ENCODE measurements at places on chromosomes 4 and X.

DNA sequence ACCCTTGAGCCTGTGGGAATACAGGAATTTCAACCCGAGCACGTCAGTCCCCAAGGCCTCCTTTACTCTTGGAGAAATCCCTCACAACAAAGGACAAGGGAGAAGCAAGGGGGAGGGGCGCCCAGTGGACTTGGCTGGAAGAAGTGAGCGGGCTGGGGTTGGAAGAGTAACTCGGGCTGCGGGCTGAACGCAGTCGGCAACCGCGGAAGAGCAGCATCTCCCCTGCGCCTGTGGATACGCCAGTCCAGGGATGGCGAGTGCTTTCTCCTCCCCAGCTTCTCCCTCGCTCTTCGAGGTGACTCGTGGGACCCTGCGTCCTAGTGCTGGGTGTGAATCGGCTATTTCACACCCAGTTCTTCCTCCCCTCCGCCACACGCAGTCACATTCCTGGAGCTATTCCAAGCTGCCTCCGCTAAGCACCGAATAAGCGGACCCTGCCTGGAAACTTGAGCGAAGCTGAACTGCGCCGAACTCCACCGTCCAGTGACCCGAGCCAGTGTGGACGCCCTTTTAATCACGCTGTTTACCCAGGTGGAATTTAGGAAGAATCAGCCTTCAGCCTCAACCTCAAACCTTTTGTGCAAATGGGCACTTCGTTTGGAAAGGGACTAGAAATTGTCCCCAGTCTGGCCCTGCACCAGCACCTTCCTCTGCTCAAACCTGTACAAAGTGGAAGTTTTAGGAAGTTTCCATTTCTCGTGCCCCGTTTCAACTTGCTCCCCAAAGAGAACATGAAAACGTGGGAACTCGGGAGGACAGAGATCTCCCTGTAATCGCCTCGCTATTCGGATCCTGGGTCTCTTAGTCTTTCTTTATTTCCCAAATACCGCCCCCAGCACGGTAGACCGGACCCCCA lies 64.3 kb upstream of the WDR17 start:
- DNase-seq: peak; percentile 23

GRCh38 chr4:150384249-150384648 lies 197.7 kb upstream of the MAB21L2 start:
- no peak for DNase-seq

DNA sequence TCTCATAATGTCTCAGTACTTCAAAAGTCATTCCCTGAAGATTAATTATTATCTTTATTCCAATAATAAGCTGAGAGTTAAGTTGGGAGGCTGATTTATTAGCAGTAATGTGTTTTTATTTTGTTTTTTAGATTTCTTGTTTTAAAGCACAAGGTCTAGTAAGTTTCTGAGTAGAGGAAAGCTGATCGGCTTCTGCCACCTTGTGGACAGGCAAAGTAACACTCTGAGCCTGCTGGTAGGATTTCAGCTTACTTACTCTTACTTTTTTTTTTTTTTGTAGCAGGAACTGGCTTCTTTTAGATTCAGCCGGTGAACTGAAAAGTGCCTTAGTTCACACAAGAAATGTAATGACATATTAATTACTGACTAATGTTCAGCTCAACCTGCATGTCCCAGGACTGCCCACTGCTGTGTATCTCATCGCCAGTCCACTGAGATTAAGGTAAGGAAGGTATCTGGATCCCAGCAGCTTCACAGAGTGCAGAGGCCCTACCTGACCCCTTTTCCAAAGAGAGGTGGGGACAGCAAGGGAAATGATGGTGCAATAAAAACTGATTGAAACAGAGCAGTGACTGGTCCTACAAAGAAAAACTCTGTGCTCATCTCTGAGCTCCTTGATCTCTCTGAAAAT lies 126.5 kb downstream of the ADGRA3 start:
- peak; percentile 86 for DNase-seq

- no peak for DNase-seq
Measured at GRCh38 chrX:28901637-28902036, 314.4 kb downstream of the IL1RAPL1 start.

GRCh38 chr4:86757468-86757867 lies 91.7 kb downstream of the SLC10A6 start:
- no peak for DNase-seq

GRCh38 chr4:126697748-126698147 lies 935.0 kb upstream of the INTU start:
- DNase-seq: no peak

DNA sequence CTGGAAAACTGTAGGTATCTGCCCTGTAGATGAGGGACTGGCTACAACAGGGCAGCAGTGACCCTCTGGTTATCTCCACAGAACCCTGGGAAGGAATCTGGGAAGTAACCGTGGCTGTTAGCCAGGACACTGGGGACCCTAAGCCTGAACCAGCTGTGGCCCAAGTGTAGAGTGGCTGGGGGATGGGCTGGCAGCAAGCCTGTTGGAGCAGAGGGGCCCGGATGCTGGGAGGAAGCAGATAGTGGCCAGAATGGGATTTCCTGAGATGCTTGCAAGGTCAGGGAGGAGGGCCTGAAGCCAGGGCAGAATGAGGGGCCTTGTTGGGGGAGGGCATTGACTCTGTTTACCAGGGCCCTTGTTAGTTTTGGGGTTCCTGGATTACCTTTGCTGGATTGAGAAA lies 161.0 kb upstream of the EOLA2 start:
- peak; percentile 33 for DNase-seq

DNA sequence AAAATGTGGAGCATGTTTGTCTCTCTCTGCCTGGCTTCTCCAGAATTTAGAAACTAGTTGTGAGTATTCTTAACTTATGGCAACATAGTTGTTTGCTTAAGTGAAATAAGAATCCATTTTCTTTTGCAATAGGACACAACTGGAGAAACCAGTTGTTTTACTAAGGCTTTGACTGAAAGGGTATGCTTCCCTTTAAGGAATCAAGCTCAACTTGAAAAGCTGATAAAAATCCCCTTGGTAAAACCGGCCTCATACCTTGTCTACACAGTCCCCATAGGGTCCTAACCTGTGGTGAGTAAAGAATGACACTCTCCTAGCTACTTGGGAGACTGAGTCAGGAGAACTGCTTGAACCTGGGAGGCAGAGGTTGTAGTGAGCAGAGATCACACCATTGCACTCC lies 139.8 kb downstream of the NR3C2 start:
- no peak for DNase-seq

- no peak for DNase-seq
Measured at GRCh38 chr4:98639523-98639922, 18.9 kb downstream of the TSPAN5 start.

GRCh38 chr4:20422398-20422797 lies 170.7 kb downstream of the SLIT2 start:
- peak; percentile 63 for DNase-seq

DNA sequence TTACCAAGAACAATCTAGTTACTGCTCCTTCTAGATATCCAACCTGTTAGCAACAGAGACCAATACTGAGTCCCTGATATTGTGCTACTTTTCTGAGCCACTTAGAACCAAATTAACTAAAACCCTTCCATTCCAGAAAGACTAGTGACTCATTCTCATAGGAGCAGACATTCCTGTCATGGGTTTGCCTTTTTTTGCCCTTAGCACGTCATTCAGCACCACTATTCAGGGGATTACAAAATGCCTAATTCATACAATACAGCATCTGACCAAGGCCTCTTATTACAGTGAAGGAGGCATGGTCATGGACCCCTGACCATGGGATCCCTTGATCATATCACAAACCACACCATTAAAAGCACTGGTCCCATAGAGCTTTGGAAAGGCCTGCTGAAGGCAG lies 123.8 kb upstream of the CXCL13 start:
- no peak for DNase-seq

DNA sequence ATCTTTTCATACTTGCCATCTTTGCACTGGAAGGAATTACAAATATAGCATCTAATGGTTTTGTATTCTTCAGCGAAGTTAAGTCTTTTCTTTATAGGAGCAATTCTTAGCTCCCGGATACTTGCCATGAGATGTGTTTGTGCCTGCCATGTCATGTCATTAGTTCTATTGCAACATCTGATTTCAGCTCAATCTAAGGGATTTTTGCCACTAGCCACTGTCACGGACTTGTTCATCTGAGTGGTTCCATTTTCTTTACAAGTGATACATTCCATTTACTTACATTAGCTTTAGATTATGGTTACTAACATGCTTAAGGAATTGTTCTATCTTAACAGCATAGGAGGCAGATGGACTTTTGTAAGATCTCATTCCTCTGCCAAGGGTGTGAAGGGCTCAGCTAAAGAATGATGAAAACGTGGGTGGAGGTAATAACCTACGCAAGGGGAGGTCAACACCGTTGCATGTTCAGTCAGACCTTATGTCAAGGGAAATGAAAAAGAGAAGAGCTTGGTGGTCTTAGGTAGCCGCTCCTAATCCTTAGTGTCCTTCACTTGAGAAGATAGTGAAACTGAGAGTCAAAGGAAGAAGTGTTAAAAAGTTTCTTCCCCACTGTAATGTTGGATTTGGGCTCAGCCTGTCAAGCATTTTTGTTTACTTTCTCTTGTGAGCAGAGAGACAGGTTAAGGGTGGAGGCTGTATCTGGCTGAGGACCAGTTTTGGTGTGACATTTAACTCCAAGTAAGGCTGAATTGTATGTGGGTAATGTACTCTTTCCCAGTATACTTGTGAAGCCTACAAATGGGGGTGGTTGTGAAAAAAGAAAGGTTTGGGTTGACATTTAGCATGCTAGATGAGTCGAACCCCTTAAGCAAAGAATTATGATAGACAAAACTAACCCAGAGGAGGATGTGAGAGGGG lies 3.6 kb upstream of the KLHL2 start:
- DNase-seq: no peak

GRCh38 chr4:83644677-83645659 lies 109.1 kb downstream of the GPAT3 start:
- DNase-seq: peak; percentile 83

DNA sequence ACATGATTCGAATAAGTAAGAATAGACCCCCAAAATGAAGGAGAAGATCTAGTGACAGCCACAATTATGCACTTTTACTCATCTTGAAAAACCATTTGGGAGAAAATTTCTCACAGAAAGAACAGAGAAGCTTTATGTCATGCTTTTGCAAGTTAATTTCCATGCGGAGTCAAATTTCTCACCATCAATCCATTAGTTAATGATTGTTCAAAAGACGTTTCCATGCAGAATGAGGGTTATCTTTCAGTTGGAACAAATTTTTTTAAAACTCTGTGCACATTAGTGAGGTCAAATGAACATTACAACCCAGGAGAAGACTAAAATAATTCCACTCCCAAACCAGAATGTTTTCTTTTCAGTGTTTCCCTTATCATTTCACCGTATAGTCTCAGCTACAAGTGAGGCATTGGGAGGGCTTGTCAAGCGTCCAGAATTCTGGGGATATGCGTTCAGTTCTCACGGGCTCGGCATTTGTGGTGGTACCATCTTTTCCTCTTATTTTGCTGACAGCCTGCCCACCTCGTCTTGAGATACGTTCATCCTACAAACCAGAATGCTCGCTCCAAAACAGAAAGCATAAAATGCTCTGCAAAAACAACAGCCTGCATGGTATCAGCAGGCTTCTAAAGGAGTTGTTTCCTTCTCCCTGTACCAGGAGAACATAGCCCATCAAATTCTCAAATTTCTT lies 130.8 kb upstream of the TBL1X start:
- no peak for DNase-seq

DNA sequence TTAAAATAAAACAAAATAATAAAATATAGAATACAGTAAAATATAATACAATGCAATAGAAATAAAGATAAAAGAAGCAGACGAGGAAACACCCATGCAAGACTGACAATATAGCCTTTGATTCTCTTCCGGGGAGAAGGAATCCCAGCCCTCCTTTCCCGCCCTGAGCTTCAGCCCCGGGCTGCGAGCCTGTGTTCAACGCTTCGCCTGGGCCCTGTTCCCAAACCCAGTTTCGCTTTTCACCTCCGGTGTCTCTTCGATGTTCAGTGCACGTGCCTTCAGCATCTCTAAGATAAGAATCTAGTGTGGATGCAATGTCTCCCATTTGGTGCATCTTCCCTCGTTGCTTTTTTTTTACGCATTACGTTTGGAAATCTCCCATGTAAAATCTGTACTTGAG lies 38.4 kb upstream of the ARSD start:
- DNase-seq: no peak

DNA sequence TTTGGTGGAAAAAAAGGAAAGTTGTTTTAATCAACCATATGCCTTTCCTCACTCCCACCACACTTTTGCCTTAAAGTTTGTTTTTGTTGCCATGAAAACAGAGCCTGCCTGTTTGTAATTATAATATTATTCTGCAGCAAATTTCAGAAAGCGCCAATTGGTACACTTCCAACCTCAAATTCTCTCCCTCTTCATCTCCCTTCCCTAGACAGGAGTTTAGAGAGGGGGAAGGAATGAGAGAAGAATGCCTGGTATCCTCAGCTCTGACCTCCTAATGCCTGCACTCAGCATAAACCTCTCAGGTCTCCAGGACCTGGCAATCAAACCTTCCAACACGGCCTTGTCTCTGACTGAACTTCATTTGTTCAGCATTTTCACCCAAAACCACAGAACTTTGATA lies 138.4 kb upstream of the HCCS start:
- DNase-seq: no peak

DNA sequence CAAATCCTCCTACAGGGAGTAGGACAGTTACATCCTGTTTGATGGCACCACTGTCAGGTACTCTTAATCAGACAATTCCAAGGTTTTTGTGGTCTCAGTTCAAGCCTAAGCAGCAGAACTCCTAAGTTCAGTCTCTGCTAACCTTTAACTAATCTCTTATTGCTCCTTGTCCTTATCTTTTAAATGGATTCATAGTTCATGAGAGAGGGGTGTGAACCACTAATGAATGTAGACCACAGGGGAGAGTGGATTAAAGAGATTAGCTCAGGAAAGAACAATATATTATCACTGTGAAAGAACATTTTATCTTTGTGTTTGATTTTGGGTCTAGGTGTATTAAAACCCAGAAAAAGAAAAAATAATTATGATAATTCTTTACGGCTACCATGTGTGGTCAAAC lies 168.9 kb downstream of the DCK start:
- DNase-seq: no peak

DNA sequence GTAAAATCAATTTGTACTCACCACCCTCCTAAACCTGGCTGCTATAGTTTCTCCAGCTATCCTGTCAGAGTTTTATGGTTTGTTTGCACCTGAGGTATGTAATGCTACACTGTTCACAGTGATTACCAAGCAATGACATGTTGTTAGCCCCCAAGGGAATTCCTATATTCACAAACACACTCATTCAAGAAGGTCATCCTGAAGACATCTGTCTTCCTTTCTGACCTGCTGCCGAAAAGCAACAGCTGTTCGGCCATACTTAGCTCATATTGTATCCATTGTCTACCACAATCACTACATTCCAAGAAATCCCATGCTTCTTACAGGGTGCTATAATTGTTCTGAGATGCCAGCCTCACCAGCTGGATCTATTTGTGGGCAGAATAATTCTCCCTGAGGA lies 160.1 kb upstream of the GYPA start:
- no peak for DNase-seq

GRCh38 chr4:137754652-137755471 lies 222.6 kb upstream of the PCDH18 start:
- DNase-seq: no peak

Measured in common myeloid progenitor, CD34-positive (primary cell).